Choroid plexus epithelial cell (primary cell): ENCODE measurements at places on chromosomes 1 and 21.

- DNase-seq: no peak
These were observed 13.2 kb upstream of the CEP350 start for GRCh38 chr1:179941454-179941853.

DNA sequence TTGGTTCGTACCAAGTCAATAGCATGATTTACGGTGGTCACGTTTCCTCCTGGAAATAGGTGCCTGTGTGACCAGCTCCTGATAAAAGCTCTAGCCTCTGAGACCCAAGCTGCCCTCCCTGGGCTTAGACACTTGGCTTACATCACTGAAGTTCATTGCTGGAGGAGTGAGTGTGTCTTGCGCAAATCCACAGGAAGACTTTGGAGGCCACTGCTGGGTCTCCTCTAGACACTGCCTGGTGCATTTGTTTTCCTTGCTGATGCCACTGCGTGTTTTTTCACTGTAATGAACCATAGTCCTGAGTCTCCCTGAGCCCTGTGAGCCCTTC is 230.6 kb downstream of the DSCAM start:
- DNase-seq: no peak

DNA sequence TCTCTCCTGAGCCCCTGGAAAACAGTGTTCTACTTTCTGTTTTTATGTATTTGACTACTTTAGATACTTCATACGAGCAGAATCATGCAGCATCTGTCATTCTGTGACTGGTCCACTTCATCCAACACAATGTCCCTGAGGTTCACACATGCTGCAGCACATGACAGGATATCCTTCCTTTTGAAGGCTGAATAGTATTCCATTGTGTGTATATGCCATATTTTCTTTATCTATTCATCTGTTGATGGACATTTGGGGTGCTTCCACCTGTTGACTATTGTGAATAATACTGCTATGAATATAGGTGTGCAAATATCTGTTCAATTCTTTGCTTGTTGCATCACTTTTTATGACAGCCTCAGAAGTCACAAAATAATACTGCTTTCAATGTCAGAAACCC is 55.8 kb downstream of the SH3GLB1 start:
- no peak for DNase-seq

- DNase-seq: no peak
These were observed 69.2 kb downstream of the DTL start for GRCh38 chr1:212104586-212105325.

- DNase-seq: no peak
These were observed 69.7 kb downstream of the NFIA start for GRCh38 chr1:61152066-61152465.

DNA sequence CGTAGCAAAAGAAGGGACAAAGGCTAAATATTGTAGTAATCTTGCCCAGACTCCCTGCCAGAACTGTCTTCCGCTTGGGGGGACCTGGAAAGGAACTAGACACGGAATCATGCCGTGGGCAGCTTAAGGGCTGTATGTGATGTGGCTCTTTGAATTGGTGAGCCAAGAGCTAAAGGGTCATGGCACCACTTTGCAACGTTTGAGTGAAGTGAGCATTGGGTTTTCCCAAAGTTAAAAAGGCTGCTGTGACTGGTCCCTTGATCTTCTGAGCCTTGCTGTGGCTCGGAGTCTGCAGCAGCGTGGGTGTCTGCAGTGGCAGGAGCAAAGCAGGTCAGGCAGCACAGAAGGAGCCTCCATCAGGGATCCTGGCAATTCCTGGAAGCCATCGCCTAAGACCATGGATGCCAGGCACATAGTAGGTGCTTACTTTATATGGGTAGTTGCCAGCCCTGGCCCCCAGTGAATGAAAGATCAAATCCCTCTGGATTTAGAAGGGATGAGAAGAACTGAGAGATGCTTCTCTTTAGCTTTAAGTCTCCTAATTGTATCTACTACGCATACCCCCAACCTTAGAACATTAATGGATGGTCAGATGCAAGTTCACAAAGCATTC is 1.8 kb downstream of the SMYD2 start:
- DNase-seq: no peak

GRCh38 chr1:236035681-236036101 is 29.2 kb downstream of the NID1 start:
- DNase-seq: peak; percentile 81

GRCh38 chr1:220219865-220220698 is 52.2 kb downstream of the RAB3GAP2 start:
- no peak for DNase-seq

- peak; percentile 65 for DNase-seq
These were observed 22.6 kb downstream of the CASP9 start for GRCh38 chr1:15501208-15502032.

GRCh38 chr1:211548321-211549091 is 30.5 kb downstream of the SLC30A1 start:
- no peak for DNase-seq

DNA sequence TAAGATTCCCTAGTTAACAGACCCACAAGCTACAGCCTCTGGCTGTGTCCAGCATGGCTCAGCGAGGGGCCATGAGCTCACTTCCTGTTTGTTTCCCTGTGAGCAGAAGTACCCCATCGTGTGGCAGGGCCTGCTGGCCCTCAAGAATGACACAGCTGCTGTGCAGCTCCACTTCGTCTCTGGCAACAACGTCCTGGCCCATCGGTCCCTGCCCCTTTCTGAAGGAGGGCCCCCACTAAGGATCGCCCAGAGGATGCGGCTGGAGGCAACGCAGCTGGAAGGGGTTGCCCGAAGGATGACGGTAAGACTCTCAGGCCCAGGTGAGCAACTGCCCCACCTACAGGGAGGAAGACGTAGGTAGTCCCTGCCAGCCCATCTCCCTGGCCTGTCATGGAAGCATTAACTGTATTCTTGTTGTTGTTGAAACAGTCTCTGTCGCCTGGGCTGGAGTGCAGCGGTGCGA is 38.2 kb downstream of the ZBTB17 start:
- DNase-seq: peak; percentile 88

GRCh38 chr1:150553392-150554085 is 4.3 kb downstream of the ADAMTSL4 start:
- no peak for DNase-seq

- no peak for DNase-seq
These were observed 303.8 kb downstream of the NPHP4 start for GRCh38 chr1:5688081-5689077.

DNA sequence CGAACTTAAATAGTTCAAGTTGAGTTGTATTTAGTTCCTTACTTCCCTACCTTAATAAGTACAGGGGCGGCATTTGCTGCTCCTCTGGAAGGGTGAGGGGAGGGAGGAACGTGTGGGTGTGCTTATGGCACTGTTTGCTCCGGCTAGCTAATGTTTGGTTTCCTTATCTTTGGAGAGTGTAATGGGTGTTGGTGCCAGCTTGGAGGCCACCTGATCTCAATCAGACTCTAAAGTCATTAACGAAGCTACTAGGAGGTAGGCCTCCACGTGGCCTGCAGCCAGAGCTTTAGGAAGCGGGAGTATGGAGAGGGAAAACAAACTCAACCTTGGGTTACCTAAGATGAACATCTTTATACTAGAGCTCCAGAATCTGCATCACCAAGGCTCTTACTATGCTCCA is 43.0 kb upstream of the RAP1A start:
- no peak for DNase-seq

DNA sequence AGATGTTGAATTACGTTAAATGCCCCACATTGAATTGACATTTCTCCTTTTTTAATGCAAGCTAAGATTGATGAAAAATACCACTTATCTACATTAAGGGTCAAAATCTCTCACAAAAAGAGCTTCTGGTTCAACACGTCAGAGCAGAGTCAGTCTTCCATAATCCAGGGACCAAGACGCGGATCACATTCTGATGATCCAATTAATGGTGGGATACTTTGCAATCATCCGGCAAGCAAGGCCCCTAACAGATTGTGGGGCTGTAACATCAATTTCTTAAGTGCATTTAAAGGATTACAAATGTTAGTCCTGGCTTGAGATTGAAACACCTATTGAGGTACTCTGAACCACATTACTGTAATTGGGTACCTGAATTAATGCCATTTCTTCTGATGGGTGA is 120.2 kb upstream of the ESRRG start:
- no peak for DNase-seq

- peak; percentile 28 for DNase-seq
These were observed 91.3 kb downstream of the RPE65 start for GRCh38 chr1:68358439-68358838.

DNA sequence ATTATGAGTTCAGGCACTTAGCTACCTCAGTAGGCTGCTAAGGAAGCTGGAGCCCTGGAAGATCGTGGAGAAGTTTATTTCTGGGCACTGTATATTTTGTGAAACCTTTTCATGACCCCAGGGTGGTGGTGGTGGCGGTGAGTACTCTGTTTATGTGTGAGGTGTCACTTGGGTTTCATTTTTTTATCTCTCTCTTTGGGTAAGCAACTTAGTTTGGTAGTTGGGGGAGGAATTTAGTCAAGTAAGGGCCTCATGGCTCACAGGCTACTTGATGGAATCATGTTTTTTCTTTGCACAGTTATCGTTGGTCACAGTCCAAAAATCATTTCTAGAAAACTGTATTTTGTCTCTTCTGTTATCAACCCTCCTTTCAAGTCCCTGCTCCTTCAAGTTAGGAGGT is 33.9 kb downstream of the C1orf141 start:
- DNase-seq: peak; percentile 13

DNA sequence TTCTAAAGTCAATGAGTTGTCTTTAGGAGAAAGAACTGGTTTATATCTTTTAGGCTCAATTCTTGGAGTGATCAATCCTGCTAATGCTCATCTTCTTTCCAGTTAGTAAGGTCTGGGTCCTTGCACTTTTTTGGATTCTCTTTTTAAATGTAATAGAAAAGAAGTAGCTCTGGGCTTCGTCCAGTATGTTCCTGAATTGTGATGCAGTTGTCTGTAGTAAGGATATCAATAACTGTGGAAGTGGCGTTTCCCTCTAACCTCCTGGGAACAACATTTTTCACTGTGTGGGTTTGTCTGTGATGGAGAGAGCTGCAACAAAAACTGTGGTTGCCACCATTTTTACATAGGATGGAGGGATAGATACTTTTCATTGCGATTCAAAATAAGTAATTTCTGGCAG is 367.2 kb downstream of the USP25 start:
- DNase-seq: no peak

- DNase-seq: peak; percentile 58
These were observed 726.5 kb upstream of the ADAMTS5 start for GRCh38 chr21:27693376-27693775.

DNA sequence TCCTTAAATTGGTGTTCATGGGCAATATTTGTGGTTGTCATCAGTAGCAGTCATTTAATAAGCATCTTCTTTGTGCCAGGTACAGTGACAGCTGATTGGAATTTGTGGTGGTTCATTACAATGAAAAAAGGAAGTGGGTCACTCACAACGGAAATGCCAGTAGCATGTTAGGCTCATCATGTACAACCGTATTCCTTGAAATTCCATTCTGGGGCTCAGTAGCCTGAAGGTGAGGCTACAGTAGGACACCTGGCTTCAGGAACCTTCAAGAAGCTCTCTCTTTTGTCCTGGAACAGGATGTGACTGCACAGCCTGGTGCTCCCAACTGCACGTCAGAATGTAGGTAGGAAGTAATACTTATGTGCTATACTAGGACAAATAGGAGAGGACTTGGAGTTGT is 93.9 kb downstream of the ST3GAL3 start:
- DNase-seq: no peak

- no peak for DNase-seq
These were observed 3.4 kb downstream of the NCAM2 start for GRCh38 chr21:21001591-21002100.

DNA sequence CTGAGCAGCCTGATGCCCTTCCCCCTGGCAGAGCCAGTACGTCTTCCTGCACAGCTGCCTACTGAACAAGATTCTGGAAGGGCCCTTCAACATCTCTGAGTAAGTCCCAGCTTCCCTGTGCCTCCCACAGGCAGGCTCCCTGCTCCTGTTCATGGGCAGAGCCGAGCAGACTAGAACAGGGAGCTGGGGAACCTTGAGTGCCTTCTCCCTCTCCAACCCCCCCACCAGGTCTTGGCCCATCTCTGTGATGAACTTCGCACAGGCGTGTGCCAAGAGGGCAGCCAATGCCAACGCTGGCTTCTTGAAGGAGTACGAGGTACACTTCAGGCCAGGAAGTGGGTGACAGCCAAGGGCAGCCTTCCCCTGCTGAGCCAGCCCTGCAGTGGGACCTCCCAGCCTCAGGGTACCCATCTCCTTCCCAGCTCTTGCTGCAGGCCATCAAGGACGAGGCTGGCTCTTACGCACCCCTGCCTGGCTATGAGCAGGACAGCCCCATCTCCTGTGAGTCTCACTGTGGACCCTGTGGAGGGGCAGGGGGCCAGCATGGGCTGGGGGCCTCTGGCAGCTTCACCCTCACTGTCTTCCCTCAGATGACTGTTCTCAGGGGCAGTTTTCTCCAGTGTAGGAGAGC is 6.4 kb upstream of the LGR6 start:
- DNase-seq: no peak

GRCh38 chr1:221150996-221151395 is 271.8 kb downstream of the HLX start:
- DNase-seq: no peak

DNA sequence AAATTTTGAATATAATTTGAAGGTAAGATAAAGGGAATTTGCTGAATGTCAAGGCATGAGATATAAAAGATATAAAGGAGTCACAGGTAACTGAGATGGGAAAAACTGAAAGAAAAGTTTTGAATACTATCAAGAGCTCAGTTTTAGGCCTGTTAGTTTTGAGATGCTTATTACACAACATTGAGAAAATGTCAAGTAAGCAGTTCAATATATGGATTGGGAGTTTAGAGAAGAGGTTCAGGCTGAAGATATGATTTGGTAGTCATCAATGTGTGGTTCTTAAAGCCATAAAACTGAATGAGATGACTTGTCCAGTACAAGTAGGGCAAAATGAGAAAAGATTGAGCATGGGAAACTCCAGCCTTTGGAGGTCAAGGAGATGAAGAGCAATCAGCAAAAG is 4.7 kb upstream of the RNPC3 start:
- DNase-seq: no peak

DNA sequence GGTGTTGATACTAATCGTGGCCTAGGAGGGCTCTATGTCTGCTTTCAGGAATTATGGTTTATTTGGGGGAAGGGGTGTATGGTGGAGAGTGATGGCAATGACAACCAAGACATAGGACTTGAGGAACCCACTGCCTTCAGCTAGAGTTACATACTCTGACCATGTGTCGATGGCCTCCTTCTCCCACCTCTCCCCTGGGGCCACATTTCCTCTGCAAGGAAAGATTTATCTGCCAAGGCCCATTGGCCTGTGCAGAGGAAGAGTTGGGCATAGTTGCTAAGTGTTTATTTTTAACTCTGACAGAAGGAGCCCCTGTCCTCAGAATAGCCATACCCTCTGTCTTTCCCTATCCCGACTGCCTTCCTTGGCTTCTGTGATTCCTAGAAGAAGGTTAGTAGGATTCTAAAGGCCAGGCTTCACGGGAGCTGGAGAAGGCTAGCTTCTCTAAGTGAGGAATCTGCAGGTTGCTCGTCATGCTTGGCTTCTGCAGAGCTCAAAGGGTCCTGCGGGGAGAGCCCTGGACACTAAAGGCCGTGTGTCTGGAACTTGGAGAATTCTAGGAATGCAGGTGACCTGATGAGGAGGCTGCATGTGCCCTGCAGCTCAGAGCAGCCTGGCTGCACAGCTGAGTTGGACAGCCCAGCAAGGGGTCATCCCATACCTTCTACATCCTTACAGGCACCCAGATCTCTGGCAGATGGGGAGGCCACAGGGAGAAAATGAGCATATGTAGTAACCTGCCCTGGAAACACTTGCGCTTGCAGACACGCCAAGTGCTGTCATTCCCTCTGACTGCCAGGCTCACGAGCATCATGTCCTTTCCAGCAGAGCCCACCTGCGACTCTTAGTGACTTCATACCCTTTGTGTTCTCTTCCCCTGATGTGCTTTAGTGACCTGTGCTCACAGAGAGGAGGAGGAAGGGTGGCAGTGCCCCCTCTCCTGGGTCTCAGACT is 9.7 kb downstream of the MAPKAPK2 start:
- DNase-seq: no peak
